ENCODE measurements at places on chromosomes 3 and 15.

DNA sequence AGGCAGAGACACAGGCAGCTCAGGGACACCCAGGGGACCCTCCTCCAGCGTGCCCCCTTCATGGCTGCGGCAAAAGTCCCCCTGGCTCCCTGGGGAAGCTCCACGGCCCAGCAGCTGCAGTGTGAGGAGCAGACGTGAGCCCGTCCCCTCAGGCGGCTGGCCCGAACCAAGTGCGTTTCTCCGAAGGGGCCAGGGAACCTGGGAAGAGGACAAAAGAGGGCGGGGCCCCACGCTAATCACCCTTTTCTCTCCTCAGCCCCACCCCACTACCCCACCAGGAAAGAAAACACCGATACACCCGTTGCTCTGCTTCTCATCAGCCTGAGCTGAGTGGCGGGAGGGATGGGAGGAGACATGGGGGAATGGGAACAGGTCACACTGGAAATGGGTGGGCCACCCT is at the start of gene MUC4:
TSS of gene MUC4 (minus strand) at position 174 of the 400 bp plus-strand sequence. CDS start at position 62, 112 bp downstream.
- no peak for DNase-seq

GRCh38 chr3:65604863-65605526 is 433.7 kb downstream of the MAGI1 start:
- no peak for DNase-seq

DNA sequence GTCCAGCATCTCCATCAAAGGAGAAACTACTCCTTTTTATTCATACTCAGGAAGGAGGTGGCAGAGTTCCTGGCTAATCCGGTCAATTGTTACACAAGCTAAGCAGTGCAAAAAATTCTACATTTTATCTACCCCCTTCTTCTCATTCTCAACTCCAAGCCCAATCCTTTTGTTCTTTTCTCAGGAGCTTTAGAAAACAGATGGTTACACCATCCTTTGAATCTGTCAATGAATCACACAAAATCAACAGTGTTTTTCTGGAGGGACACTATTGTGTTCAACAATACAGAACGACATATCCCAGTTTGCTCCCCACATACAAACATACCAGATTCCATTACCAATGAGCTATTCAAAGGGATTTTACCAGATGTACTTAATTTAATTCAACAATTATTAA is 362.1 kb downstream of the MAGI1 start:
- DNase-seq, result no peak

DNA sequence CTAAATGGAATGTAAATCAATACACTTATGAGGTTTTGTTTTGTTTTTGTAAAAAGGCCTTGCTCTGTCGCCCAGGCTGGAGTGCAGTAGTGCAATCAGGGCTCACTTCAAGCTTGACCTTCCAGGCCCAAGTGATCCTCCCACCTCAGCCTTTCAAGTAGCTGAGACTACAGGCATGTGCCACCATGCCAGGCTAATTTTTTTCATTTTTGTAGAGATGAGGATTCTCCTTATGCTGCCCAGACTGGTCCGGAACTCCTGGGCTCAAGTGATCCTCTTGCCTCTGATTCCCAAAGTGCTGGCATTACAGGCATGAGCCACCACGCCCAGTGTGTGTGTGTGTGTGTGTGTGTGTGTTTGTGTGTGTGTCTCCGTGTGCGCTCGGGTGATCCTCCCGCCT is 1.3 kb upstream of the TRIP4 start:
- DNase-seq, result no peak

GRCh38 chr15:58697220-58697619 is 52.3 kb downstream of the ADAM10 start:
- DNase-seq, result no peak

- no peak for DNase-seq
Observed at GRCh38 chr15:85941186-85941855, 138.3 kb upstream of the AGBL1 start.

DNA sequence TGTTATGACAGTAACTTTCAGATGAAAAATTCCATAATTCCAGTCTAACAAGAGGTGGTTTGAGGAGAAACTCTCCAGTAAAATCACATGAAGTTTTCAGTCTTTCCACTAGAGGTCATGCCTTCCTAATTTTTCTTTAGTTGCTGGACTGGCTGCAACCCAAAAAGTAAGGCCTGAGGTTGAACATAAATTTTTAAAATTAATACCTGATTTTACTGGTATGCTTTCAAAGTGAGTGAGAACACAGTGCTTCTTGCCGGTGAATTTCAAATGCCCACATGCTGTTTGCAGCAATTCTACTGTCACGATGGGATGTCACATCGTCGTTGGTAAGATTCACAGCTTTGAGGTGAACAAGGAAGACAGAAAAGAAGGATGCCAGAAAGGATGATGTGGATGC is 89.0 kb upstream of the FGF12 start:
- DNase-seq, result no peak

GRCh38 chr3:57746156-57747010 is 9.7 kb upstream of the SLMAP start:
- DNase-seq, result no peak

GRCh38 chr3:13519006-13519791 is 29.7 kb upstream of the FBLN2 start:
- DNase-seq, result no peak

- no peak for DNase-seq
Observed at GRCh38 chr3:156751461-156752025, 74.6 kb upstream of the LEKR1 start.

DNA sequence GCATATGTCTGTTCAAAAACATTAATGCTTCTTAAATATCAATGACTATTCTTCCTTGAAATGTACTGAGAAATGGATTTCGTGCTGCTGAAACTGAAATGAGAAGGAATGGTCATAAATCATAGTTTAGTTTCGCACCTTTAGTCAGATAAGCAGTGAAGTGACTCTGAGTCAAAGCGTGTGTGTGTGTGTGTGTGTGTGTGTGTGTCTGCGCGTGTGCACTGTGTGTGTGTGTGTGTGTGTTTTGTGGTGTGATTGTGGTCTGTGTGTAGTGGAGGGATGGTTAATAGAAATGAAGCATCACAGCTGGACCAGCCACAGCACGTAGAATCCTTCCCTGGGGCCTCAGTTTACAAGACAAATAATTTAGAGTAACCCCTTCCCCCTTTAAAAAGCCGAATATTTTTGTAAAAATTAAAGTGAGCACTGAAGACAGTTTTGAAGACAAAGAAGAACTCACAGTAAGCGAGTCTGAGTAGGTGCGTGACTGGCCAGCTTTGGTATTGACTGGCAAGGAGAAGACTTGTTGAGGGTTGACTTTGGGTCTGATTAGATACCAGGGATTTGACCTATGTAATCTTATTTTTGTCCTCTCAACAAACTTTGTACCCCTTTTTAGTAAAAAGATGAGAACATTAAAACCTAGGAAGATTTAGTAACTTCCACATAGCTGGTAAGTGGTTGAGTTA is 202.0 kb upstream of the IL12A start:
- DNase-seq, result no peak

DNA sequence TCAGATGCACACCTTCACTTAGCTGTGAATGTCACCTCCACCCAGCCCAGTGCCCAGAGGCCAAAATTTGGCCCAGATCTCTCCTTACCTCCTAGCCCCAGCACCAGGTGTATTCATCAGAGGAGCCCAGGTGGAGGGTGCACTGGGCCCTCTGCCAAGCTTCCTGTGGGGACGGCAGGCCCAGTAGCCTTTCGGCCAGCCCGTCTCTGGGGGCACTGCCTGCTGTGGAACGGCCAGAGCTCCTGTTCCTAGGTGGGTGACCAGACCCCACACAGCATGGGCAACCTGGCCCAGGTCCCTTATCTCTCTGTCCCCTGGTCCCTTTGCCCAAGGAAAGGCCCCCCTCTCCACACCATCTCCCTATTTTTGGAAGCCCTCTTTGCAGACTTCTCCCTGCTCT is 67.8 kb downstream of the AAGAB start:
- DNase-seq, result no peak

DNA sequence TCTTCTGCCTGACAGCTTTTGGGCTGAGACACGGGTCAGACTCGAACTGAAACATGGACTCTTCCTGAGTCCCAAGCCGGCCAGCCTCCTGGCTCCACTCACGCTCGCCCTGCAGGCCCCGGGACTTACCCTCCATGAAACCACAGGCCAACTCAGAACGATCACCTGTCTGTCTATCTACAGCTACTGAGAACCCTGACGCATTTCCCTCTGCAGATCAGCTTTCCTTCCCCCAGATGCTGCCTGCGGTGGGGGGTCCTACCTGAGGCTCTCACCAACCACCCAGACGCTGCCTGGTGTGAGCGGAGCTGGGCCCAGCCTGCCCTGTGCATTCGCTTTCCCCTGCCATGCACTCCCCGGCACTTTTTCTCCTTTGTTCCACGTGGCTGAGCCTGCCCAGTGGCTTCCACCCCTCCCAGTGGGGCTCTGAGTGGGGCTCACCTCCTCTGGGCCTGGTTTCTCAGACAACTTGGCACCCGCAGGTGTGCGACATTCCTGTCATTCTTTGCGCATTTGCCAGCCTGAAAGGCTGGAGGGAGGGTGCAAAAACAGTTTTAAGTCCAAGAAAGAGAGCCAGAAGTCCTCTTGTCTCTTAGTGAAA is 60.2 kb downstream of the PLXNA1 start:
- no peak for DNase-seq

DNA sequence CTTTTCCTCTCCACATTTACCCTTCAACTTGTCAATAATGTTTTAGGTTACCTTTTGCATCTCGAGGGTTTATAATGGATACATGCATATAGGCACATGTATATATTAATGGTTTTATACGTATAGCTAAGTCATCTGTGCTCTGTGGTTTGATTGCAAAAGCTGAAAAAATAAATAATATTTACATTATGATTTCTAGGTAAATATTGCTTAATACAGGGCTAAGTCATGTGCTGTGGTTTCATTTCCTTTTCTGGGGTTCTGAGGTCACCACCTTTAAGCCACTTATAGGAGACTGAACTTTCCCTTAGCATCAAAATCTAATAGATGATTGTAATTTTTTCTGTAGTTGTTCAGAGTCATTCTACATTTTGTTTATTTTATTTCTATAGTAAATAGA is 33.1 kb downstream of the LPP start:
- no peak for DNase-seq

DNA sequence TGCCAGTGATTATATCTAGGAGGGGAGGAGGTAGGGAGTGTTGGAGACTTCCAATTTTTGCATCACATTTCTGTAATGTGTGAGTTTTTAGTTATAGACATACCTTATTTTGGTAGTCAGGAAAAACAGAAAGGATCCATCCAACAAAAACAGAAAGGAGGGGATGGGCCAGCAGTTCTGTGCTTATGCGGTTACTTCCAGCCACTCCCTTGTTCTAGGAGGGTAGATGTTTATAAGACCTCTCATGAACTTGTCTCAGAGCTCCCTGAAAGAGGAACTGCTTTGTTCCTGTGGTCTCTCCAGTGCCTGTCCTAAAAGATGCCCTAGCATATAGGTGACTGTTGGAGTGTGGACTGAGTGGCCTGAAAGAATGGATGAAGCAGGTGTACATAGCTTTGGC is 323.3 kb downstream of the CACNA2D3 start:
- DNase-seq, result no peak

GRCh38 chr15:33086500-33087121 is 107.9 kb downstream of the FMN1 start:
- DNase-seq, result no peak

DNA sequence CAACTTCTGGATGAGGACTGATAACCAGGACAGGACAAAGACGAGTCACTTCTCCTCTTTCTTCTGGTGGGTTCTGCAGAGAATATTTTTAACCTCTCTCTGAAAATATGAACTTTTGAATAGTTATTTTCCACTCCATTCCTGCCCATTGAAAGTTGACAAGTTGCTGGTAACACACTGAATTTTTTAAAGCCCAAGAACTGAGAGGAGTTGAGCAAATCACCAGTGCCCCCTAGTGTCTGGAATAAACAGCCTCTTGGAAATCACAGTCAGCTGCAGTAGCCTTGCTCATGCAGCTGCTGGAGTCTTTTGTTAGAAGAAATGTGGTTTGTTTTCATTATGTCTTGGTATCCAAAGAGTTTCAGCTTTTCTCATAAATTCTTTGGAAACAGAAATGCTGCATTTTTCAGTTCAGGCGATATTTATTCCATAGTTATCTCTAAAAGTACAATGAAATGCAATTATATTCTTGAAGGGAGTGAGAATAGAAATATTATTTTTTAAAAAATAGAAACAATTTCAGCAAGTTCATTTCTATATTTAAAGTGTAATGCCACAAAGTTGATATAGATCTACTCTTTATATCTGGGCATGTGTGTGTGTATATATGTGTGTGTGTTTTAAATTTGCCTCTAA is 741.0 kb upstream of the CBLB start:
- peak; percentile 33 for DNase-seq

- no peak for DNase-seq
Observed at GRCh38 chr3:113265231-113265630, 53.9 kb downstream of the BOC start.

DNA sequence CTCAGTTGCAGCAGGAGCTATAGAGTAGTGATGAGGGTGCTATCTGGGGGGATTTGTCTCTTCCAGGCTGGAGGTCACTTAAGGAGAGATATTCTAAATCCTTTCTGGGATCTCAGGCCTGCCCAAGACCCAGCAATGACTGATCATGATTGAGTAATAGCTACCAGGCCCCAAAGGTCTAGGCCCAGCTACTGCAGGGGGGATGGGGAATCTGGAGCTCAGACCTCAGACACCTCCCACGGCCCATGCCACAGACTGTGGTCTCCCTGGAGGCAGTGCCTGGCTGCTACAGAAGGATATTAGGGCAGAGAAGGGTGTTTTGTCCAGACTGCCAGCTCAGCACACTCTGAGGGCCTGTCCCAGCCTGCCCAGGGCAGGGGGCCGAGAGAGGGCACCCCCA is 6.9 kb downstream of the SLC38A3 start:
- DNase-seq, result no peak

DNA sequence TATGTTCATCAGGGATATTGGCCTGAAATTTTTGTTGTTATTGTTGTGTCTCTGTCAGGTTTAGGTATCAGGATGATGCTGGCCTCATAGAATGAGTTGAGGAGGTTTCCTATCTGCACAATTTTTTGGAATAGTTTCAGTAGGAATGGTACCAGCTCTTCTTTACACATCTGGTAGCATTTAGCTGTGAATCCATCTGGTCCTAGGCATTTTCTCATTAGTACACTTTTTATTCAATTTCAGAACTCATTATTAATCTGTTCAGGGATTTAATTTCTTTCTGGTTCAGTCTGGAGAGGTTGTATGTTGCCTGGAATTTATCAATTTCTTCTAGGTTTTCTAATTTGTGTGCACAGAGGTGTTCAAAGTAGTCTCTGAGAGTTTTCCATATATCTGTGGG is 57.0 kb downstream of the STRIT1 start:
- DNase-seq, result no peak

GRCh38 chr3:181086011-181086410 is 96.5 kb upstream of the DNAJC19 start:
- DNase-seq, result no peak

DNA sequence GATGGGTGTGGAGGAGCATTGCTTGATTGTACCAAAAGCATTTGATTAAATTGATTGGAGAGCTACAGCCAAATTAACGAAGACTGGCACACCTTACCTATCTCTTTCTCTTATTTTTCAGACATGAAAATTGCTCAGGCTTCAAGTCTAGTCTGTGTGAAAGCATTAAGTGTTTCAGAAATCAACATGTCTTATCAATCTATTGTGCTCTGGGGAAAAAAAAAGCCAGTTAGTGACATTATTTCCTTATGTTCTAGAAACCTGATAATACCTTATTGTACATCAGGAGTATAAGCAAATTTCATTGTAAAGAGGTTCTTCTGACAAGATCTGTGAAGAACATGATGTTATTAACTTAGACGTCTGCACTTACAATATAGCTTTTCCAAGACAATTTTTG is 465.2 kb downstream of the IL5RA start:
- DNase-seq, result no peak

All from activated T-helper 1 cell treated with anti-CD3 and anti-CD28 coated beads, Interleukin-2, amount 50 U/mL, for 16 hours (primary cell).